Pons (tissue), 1 donor: ENCODE measurements at places on chromosomes 11 and 22.

GRCh38 chr22:39898997-39899396 lies 1.9 kb upstream of the GRAP2 start:
- peak; percentile 33 for DNase-seq

GRCh38 chr11:120854988-120855387 lies 168.9 kb upstream of the TBCEL start:
- DNase-seq: no peak

GRCh38 chr11:4890279-4890678 lies 8.6 kb downstream of the OR51T1 start:
- DNase-seq: no peak

DNA sequence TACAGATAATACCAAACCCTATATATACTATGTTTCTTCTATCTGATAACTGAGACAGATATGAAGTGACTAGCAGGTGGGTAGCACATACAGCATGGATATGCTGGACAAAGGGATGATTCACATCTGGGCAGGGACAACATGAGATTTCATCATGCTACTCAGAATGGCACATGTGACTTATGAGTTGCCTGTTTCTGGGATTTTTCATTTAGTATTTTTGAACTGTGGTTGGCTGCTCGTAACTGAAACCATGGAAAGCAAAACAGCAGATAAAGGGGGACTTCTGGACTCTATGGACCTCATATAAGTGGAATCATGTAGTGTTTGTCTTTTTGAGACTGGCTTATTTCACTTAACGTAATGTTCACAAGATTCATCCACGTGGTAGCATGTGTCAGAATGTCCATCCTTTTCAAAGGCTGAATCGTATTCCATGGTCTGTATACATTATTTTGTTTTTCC lies 883.0 kb downstream of the TBC1D22A start:
- DNase-seq: no peak

GRCh38 chr11:91104237-91104636 lies 881.4 kb upstream of the CHORDC1 start:
- peak; percentile 11 for DNase-seq
